Activated CD4-positive, CD25-positive, alpha-beta regulatory T cell treated with anti-CD3 and anti-CD28 coated beads, Interleukin-2, amount 50 U/mL, for 72 hours (primary cell): ENCODE measurements at places on chromosomes 5 and 9.
A peak's percentile ranks its signal among the peaks of the same experiment; 100 is the strongest.

DNA sequence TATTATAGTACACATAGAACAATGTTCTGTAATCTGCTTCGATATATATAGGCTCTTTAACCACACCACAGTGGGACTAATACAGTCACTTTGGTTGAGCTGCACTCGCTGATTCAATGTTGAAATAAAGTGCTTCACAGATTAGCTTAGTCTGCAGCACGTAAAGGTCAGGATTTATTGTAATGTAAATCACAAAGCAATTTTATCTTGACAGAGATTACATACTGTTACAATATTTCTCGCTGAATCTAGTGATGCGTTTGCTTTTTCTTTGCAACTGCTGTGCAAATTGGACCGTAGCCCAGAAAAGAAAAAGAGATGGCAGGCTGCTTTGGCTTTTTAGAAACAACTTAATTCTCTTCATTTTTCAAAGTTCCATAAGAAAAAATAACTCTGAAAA, 52.9 kb downstream of the CETN3 start:
- DNase-seq, result no peak

DNA sequence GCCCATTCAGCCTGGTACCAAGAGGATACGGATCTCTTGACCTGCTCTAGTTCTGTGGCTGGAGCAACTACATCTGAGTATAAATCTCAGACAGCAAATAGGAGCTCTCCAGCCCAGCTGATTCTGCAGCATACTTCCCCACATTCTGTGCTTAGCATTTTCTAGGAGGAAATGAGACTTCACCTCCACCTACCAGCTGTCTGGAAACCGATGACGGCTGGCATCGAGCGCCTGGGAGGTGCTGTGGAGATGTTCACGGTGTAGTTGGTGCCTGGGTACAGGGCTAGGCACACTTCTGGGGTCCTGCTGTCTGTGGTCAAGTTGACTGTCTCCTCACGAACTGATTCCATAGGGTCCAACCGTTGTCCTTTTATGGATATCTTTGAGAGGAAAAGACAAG, 63.6 kb downstream of the SUSD1 start:
- DNase-seq, result no peak

DNA sequence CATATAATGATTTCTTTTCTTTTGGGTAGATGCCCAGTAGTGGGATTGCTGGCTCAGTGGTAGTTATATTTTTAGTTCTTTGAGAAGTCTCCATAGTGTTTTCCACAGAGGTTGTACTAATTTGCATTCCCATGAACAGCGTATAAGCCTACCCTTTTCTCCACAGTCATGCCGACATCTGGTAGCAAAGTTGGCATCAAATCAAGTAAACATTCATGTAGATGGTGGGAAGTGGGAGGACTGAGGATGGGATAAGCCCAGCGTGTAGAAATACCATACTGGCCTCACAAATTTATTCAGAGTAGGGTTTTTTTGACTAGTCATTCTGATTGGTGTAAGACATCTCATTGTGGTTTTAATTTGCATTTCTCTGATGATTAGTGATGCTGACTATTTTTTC, 115.4 kb downstream of the EGFLAM start:
- no peak for DNase-seq

GRCh38 chr9:91407580-91408318, 15.9 kb downstream of the NFIL3 start:
- DNase-seq, result no peak

DNA sequence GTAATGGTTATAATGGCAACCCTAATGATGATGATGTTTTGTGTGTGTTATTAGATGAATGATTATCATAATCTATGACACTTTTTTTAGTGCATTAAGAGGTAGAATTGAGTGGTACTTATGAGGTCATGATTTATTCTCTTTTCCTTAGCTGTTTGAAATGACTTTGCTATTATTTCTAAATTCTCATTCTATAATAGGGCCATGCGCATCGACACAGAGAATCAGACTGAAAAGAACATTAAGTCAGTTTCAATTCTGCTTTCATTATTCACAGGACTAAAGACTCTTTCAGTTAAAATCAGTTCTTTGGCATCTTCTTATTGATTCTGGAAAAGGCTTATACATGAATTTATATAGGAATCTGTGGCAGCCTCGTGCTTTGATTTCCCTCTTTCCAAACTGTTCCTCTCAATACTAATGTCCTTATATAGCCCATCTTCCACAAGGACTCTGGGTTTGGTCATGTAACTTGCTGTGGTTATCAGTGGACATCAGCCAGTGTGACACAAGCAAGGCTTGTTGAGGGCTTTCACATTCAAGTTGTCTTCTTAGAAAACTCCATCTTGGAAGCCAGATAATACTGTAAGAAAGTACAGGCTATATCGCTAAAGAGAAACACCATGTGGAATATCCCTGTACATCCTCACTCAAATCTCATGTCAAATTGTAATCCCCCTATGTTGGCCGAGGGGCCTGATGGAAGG, 140.3 kb upstream of the CHD1 start:
- DNase-seq, result no peak

- DNase-seq, result no peak
These were observed 484.6 kb downstream of the PRELID2 start for GRCh38 chr5:145350513-145350912.

GRCh38 chr9:99262949-99263418, 40.9 kb downstream of the SEC61B start:
- no peak for DNase-seq

DNA sequence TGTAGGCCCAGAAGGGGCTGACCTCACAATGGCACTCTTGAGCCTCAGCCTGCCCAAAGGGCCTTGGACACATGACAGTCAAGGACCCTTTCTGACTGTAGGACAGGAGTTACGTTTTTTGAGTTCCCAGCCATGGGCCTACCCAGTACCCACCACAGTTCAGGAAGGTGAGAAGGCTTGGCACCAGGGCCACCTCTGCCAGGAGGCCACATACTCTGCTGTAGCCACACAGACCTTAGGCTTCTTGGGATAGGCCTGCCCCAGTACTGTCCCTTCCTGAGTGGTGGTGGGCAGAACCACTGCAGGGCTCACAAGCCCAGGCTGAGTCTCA, 12.8 kb downstream of the PDLIM4 start:
- no peak for DNase-seq

GRCh38 chr9:5784526-5785315, 48.2 kb downstream of the ERMP1 start:
- DNase-seq, result no peak

DNA sequence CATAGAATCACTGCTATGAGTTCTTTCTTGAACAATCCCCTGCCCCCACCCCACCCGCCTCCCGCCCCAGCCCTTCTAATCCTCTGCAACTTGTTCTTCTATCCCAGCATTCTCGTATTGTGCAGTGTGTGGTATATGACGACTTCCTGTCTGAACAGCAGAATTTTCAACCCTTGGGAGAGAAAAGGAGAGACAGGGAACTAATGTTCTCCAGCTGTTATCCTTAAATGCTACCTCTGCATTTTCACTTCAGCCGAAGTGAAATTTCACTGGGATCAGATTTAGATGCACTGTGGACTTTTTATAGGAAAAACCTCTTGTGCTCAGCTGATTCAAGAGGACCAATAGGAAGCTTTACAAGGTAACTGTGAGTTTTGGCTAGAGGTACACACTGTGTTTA, 2.2 kb downstream of the FBXL7 start:
- DNase-seq, result no peak

GRCh38 chr5:10460252-10460906, 18.7 kb downstream of the ROPN1L start:
- DNase-seq, result no peak

DNA sequence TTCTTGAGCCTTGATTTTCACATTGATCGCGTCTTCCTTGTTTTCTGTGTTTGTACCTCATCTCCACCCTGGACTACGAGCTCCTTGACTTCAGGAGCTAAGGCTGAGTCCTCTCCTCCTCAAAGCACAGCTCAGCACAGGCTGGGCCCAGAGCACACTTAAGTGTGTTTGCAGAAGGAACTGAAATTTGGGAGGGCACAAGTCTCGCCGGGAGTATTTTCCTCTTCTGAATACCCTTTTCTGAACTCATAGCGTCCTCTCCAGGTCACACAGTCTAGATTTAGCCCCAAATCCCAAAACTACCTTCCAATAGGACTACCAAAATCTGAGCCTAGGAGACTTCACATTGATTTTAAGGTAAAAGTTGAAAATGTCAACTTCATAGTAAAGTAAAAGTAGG, 41.6 kb downstream of the TSTD2 start:
- no peak for DNase-seq

- peak; percentile 75 for DNase-seq
These were observed 733 bp downstream of the HSPA4 start for GRCh38 chr5:133052317-133053175.
